Epithelial cell of proximal tubule (primary cell): ENCODE measurements at places on chromosomes 16 and 17. TPM values are rescaled to one million over a fixed set of nuclear protein-coding genes. Genes with fewer than 3 reads are reported as not detected.

The TPSD1 gene
- not detected in 2 replicates for total RNA-seq

The ITGA3 gene
- total RNA-seq = 630 and 668 TPM in 2 replicates

The LHX1 gene
- 43.1 and 51.9 TPM in 2 replicates for total RNA-seq

The NTN3 gene
- total RNA-seq = 0.23 TPM in 1 of 2 replicates, not detected in the other

The KRT33A gene
- not detected in 2 replicates for total RNA-seq

The SCNN1G gene
- total RNA-seq = 0.07 and 0.17 TPM in 2 replicates

The AANAT gene
- total RNA-seq = not detected in 2 replicates

The ARHGAP44 gene
- 1.9 and 5.8 TPM in 2 replicates for total RNA-seq

DNA sequence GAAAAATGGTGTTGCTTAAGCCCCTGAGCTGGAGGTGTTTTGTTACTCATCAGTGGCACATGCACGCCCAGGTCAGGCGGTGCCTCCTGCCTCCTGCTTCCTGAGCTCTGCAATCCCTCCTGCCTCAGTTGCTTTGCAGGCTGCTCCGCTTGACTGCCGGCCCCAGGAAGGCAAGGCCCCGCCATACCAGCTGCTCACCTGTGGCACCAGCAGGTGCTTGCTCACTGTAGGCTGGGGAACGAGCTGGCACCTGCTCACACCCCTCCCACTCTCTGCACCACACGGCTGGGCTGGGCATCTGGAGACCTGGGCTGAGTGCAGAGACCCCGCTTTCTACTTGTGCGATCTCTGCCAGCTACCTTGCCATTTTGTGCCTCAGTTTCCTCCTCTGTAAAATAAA is 200.2 kb downstream of the RBFOX3 start:
- DNase-seq = no peak

GRCh38 chr16:3017794-3018506 is at the start of gene CLDN6:
TSS of gene CLDN6 (minus strand) at chr16:3018183. CDS start at chr16:3016021, 2,162 bp downstream.
- no peak for DNase-seq

DNA sequence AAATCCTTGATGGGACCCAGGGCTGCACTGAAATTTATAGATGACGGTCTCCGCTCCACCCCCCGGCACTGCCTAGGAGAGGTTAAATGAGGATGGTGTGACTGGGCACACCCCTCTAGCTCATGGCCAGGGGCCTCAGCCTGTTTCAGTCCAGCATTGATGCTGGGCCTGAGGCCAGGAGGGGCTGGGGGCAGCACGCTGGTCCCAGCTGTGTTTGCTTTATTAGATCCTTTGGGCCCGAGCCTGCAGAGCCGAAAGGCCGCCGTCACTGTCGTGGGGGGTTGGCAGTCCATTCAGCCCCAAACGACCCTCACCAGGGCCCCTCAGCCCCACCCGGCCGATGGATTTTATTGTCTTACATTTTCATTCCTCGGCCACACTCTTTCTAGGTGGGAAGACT is 10.8 kb upstream of the DOK4 start:
- no peak for DNase-seq

- DNase-seq = no peak
Observed at GRCh38 chr17:17924857-17925250, 47.3 kb downstream of the TOM1L2 start.

GRCh38 chr16:17330044-17330443 is 140.7 kb downstream of the XYLT1 start:
- no peak for DNase-seq

GRCh38 chr16:21157632-21158031 is 842 bp upstream of the LDAF1 start:
- no peak for DNase-seq

GRCh38 chr17:2395258-2396181 is 5.3 kb downstream of the MNT start:
- DNase-seq = no peak

GRCh38 chr16:67652578-67653127 is 7.4 kb downstream of the ACD start:
- no peak for DNase-seq

DNA sequence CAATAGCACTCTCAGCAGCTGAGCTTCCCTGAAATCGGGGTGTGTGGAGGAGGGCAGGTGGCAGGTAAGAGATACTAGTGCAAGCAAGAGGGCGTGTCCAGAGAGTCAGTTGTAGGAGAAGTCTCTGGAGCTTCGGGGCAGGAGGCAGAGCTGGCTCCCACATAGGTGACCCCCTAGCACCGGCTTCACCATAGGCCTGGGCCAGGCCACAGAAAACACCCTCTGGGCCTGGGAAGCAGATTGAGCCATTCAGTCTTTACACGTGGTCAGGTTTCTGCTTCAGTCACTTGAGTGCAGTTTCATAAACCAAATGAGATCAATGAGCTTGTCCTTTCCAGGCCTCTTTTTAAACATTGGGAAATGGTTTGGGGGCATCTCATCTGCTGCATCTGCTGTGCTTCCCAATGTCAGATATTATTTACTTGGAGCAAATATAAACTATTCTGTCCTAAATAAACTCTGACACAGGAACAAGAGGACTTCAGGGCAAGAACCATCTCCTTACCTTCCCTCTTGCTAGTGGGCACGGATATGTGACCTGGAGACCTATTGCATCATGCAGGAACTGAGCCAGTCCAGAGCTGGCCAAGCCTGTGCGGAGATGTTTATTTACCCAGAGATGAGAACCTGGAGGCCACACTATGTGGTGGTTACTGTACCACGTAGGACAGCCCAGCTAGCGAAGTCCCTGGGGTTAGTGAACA is 16.1 kb downstream of the CCR7 start:
- DNase-seq = peak; percentile 59

DNA sequence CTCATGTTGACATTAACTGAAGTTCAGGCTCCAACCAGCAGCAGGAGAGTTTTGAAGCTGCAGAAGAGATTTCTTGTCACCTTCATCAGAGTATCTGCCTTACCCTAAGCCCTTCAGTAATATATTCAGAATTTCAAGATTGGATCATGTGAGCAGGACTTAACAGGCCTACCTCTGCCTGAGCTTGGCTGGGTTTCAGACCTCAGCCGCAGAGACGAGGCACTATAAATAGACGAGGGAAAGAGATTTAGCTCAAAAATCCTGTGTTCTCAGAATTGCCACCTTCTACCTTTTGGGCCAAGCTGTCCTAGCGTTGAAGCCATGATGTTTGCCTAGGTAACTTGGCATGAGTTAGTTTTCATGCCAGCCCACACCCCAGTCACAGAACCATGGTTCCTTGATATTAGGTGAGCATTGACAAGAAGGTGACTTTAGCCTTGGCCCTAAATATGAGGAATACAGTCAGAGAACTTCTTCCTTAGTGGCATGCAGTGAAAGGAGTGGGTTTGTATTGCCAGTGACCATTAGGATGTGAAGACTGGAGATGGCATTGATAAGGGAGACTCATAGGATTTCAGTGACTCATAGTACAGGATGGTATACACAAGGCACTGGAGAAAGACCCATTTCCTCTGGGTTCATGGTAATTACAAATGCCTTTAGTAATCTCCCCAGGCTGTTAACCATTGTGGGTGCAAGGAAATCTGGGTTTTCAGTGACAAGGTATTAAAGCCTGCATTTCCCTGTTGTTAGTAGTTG is 224.3 kb downstream of the MSI2 start:
- no peak for DNase-seq

DNA sequence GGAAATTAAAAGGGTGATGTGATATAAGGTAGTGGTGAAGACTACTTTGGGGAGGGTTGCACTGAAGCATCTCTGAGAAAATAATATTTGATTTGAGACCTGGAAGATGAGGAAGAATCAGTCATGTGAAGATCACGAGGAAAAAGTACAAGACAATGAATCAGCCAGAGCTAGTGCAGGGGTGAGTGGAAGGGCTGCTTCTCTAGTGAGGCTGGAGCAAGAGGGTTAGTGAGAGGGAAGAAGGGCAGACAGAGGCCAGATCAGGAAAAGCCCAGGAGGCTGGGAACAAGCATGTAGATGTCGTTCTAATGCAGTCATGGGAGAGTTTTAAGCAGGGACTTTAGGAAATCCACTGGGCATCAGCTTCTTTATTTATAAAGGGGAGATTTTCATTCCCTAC is 504.2 kb upstream of the SALL1 start:
- peak; percentile 27 for DNase-seq

DNA sequence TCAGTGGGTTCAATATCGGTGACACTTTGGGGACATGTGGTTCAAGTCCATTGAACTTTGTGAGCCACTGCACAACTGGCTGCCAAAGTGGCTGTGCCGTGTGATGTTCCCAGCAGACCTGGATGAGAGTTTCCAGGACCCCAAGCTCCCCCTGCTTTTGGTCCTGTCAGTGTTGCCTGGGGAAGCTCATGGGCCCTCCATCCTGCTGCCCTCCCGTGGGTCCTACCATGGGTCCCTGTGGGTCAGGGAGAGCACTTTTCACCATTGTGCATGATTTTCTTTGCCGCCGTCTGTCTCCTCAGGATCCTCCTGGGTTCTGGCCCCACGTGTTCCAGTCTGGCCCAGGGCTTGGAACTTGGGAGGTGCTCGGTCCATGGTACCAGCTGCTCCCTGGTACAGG is 38.1 kb downstream of the LGALS9 start:
- DNase-seq = no peak

- DNase-seq = no peak
Observed at GRCh38 chr17:12553625-12554024, 112.1 kb upstream of the MYOCD start.

DNA sequence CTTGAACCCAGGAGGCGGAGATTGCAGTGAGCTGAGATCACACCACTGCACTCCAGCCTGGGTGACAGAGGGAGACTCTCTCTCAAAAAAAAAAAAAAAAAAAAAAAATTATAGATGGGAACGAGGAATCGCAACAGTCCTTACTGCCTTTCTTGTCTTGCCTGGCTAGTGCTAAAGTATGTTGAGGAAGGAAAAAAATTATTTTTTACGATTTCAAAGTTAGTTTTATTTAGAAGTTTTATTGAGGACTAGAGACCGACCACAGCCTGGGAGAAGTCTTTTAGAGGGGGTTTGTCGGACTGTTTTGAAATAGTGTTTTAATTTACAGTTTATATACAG is 15.8 kb upstream of the DNAH17 start:
- no peak for DNase-seq

GRCh38 chr17:82864713-82865248 is 25.0 kb upstream of the ZNF750 start:
- no peak for DNase-seq

DNA sequence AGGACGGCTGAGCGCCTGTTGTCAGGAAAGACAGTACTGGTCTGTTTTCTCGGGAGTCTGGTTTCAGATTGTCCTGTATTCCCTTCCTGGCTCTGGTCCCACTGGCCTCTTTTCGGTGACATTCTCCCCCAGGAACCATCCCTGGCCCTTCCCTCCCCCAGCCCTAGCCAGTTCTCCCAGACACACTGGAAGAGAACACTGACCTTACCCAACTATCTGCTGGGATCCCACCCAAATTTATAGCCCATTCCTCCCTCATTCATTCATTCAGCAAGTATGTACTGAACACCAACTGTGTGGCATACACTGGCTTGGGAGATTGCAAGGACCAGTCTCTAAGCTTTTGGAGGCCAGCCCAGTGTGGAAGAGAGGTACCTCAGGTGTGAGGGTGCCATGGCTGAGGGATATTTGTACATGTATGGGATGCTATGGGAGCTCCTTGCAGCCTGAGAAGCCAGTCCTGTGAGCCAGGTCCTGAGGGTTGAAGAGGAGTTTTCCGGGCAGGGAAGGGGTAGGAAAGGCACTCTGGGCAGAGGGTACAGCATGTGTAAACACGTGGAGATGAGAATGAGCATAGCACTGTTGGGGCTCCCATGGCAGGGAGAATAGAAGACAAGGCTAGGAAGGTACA is 5.2 kb downstream of the RND2 start:
- no peak for DNase-seq

DNA sequence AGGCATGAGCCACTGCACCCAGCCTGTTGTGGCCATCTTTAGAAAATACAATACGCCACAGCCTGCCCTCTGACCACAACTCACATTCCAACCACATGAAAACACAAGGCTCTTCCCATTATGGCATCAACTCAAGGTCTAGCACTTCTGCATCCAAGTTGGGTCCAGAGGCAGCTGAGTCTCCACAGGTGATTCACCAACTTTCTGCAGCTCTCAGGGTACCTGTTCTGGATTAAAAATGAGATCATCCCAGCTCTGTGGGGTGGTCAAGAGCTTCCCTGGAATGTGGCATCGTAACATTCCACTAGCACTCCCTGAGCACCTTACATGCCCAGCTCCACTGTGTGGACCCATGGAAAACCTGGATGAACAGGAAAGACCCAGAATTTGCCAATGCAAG is 9.9 kb upstream of the GUCY2D start:
- no peak for DNase-seq

GRCh38 chr16:70778901-70779309 is 22.1 kb downstream of the VAC14 start:
- DNase-seq = no peak

- no peak for DNase-seq
Observed at GRCh38 chr17:78532922-78533640, 44.1 kb downstream of the DNAH17 start.

DNA sequence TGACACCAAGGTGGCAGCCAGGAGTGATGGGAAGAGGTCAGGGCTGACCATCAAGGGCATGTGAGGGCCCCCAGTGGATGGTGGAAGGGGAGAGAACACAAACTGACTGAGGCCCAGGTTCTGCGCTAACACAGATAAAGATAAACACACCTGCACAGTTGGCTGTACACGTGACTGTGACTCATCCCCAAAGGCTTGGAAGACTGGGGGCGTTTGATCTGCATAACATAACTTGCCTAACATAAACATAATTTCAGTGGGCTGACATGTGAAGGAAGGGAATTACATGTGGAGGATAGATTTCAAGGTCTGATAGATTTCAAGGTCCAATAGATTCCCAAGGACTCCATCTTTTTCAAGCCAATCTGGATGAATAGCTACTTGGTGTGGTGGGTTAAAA is 100.9 kb upstream of the TNRC6C start:
- DNase-seq = no peak

DNA sequence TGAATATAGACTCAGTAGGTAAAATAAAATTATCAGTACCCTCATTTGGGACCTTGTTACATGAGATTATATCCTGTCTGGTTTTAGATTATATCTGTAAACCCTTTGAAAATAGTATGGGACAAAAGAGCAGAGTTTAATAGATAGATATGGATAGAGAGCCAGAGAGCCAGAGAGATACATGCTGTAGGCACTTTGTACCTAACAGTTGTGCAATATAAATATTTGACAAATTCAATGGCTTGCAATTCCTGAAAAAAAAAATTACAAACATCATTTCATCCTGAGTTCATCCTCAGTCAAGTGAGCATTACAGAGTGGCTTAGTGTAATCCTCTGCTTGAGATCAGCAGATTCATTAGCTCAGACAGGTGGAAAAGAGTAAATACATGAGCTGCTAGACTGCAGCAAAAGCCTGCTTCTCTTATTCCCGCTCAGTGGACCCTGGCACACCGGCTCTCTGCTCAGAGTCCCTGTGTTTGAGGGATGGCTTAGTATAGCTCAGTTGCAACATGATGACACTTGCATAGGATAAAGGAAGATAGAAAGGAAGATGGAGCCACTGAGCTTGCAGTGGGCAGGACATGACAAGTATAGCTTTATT is 931.6 kb upstream of the GOT2 start:
- no peak for DNase-seq

DNA sequence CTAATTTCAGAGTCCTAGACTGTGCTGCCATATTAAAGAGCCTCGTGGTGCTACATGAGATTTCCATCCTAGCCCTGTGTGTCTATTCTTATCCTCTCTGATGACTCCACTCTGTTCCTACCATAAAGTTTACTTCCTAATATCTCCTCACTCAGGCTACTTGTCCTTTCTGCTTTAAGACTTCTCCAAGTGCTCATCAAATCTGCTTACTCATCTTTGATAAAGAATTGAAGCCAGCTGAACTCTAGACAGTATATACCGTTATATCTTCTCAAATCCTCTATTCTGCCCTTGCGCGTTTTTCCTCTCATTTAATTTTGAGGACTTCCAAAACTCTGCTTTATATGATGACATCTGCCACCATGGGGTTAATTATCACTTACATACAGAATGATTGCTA is 539.5 kb downstream of the HAPSTR1 start:
- DNase-seq = no peak

- no peak for DNase-seq
Observed at GRCh38 chr17:77106874-77107358, 33.9 kb upstream of the SEC14L1 start.
